ENCODE measurements at places on chromosomes 1 and 21.
A peak's percentile ranks its signal among the peaks of the same experiment; 100 is the strongest.

DNA sequence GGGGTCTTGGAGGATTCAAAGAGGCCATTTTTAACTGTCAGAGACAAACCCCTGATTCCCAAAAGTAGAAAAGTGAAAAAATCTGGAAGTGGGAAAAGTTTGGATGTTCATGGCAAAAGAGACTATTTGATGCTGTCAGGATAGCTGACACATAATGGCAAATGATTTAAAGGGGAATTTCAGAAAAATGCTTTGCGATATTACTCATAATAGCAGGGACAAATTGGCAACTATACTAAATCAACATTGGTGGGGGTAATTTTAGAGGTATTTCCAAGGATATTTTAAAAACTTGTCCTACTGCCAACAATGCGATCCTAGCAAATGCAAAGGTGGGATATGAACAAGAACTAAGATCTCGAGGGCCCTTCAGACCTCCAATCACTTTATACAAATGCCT is 5.3 kb upstream of the GSTM4 start:
- no peak for DNase-seq

GRCh38 chr1:160987359-160988050 is 32.9 kb upstream of the ITLN2 start:
- no peak for DNase-seq

DNA sequence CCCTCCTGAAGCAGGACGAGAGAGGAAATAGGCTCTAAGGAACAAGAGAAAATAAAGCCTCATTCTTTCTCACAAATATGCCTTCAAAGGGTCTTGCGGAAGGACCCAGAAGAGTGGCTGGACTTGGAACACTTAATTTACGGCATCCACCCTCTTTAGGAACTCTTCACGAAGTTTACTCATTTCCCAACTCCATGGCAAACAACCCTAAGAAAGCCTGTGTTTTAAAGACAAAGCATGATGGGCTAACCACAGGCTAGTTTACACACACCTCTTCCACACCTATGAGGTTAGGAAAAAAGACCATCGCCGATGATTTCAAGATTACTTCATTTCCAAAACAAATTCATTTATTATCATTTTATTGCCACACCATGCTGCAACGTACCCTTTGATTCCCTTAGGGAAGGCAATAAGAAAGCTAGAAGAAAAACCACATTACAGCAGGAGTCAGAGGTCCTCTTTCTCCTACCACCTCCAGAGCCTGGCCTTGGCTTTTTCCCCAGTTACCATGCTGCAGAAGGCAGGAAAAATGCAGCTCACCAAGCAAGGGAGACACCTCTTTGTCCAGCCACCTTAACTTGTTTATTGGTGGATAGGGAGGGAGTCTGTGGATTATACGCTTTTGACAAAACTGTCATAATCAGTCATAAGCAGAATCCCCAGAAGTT is 29.6 kb downstream of the CHI3L2 start:
- DNase-seq, result no peak

GRCh38 chr1:158527190-158527815 is 26.9 kb downstream of the OR6Y1 start:
- DNase-seq, result peak; percentile 2

GRCh38 chr1:6445062-6445763 is 20.6 kb downstream of the ESPN start:
- no peak for DNase-seq

- no peak for DNase-seq
Measured at GRCh38 chr1:156717351-156717750, 10.9 kb upstream of the METTL25B start.
